ENCODE measurements at places on chromosomes 7 and 10.

- no peak for DNase-seq
Measured at GRCh38 chr7:79182283-79182682, 271.2 kb downstream of the MAGI2 start.

GRCh38 chr7:25897261-25897782 is 254.7 kb upstream of the NFE2L3 start:
- no peak for DNase-seq

DNA sequence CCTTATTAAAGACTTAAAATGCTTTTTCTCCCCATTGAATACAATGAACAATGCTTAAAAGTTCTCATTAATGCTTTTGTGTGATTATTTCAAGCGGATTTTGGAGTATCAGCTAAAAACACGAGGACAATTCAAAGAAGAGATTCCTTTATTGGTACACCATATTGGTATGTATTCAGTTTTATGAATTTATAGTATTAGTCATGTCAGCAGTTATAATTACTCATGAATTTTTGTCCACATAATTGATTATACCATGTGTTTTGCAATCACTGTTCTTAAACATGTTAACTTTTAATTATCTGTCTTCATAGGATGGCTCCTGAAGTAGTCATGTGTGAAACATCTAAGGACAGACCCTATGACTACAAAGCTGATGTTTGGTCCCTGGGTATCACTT is 31.9 kb downstream of the SLK start:
- no peak for DNase-seq

DNA sequence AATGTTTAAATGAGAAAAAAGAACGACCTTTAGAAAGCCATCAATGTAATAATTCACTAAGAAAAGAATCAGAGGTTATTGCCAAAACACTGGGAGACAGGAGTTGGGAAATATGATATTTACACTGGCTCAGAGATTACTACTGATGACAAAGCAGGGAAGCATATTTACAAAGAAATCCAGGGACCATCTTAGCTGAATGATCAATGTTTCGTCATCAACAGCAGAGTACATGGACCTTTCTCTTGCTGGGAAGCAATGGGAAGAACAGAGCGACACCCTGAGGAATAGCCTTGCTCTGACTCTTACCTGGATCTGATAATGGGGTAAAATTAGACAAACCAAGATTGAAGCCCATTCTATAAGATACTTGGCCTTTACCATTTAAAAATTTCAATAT is 1293.5 kb downstream of the XPNPEP1 start:
- no peak for DNase-seq

DNA sequence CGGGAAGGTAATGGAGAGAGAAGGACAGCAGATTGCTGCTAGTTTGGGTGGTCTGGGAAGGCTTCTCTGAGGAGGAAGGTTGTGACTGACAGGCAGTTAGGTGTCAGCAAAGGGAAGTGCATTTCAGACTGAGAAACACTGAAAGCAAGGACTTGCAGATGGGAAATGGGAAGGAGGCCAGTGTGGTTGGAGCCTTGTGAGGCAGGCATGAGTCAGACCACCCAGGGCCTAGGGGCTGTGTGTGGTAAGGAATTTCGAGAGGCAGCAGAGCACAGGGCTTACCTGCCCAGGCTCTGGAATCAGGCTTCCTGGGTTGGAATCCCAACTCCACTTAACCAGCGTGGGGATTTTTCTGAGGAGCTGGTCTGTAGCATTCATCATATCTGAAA is 53.5 kb downstream of the NRF1 start:
- DNase-seq = no peak

- no peak for DNase-seq
Measured at GRCh38 chr7:47453093-47454061, 128.5 kb downstream of the TNS3 start.

DNA sequence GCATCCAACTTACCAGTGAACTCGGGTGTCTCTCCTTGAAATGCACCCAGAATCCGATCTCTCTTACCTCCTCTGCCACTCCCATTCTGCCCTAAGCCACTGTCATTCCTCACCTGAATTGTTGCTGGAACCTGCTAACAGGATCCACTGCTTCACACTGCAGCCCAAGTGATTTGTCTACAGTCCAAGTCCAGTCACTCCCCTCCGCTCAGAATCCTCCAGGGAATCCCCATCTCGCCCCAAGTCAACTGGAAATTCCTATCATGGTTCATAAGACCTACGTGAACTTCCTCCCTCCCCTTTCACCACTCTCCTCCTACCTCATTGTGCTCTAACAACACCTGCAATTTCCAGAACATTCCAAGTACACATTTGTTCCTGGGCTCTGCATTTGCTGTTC is 91.3 kb downstream of the SCRN1 start:
- DNase-seq = no peak

GRCh38 chr10:102580230-102580629 is 64.0 kb upstream of the TRIM8 start:
- DNase-seq = no peak

DNA sequence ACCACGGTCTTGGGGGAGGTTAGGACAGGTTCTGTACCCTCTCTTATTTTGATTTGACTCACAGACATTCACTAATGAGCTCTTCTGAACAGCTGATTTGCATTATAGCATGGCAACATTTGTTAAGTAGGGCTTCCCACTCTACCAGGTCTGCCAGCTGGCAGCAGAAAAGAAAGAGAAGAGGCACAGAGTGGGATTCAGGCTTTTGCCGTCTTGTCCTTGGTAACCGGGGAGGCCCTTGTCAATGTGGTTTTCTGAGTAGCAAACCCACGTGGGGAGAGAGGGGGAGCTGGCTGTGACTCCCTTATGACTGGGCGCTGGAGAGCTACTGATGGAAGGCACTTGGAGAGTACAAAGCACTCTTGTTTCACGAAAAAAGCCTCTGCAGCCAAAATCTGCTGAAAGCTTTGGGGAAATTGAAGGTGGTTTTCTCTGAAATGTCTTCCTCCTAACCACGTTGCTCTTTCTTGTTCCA is 355.3 kb upstream of the GALNT17 start:
- no peak for DNase-seq

DNA sequence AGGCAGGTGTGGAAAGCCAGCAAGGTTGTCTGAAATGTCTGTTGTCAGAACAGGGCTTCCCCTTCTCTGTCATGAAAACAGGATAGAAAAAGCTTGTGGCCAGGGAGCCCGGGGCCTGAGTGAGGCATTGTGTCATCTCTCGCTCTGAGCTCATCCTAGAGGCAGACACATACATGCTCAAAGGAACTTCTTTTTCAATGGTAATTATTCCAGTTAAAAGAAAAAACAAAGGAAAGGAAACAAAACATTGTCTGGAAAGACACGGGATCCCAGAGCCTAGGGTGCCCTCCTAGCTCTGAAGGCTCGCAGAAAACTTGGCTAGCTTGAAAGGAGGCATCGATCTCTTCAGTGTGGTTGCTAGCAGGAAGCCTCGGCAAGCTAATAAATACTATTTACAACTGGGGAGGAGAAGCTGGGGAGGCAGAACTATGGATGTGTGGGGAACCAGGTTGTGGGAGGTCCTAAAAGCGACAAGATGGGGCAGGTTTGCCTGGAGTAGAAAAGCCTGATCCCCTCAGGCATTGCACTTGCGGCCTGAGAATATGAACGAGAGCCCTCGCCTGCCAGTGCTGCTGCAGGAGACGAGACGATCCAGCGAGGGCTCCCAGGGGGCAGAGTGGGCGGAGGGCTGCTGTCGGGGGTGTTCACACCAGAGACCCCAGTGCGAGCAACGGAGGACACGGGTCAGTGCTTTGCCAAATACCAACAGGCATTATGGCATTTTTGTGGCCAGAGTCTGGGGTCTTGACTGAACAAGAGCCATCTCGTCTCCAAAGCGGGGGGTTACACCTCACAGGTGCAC is 32.8 kb upstream of the DGKI start:
- DNase-seq = no peak

GRCh38 chr10:78643513-78643912 is 425.3 kb upstream of the ZMIZ1 start:
- DNase-seq = no peak

DNA sequence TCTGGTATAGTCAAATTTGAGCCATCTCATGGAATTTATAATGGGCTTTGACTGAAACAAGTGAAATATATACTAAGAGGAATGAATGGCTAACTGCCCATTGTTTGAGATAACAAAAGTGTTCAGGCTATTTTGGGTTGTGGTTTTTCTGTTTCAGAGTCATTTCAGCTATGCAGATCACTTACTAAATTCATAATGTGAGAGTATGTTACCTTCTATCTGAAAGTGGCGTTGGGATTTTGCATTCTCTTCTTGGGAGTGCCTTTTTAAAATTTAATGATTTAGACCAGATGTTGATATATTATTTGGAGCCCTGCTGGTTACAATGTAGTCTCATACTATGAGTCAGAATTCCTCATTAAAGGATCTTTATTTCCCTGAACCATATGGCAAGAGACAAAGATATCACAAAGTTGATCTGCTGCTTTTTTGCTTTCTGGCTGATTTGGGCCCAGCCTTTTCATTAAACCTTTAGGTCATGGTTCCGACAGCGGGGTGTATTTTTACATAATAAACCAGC is 10.4 kb downstream of the VCL start:
- DNase-seq = no peak

GRCh38 chr7:46387646-46388045 is 466.6 kb upstream of the IGFBP3 start:
- DNase-seq = no peak

GRCh38 chr7:87507446-87507845 is 32.0 kb upstream of the ABCB4 start:
- no peak for DNase-seq

Data from activated naive CD4-positive, alpha-beta T cell (primary cell).